ENCODE measurements at places on chromosomes 7 and 10. TPM values are rescaled to one million over a fixed set of nuclear protein-coding genes. Genes with fewer than 3 reads are reported as not detected.

GRCh38 chr10:13470270-13470669 lies 58.5 kb downstream of the BEND7 start:
- DNase-seq: no peak

DNA sequence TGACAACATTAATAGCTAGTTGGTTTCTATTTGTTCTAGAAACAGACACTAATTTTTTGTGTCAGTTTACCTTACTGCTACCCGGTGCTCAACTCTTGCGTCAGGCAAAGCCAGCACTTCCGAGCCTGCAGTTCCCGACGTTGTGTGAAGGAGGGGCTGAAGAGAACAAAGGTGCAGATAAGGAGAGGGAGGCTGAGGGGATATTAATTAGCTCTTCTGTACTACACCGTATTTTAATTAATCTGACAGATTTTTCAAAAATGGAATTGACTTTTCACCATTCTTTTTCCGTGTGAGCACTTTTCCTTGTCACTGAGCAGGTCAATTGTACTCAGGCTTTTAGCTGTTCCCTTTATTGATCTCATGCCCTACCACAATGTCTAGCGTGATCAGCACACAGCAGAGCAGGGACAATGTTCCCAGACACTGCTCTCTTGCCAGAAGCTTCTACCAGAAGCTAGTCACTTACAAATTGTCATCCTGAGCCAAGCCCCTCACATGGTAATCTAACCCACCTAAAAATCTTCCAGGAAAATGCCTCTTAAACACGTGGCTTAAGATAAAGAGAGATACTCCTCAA lies 650.5 kb upstream of the MKI67 start:
- no peak for DNase-seq

DNA sequence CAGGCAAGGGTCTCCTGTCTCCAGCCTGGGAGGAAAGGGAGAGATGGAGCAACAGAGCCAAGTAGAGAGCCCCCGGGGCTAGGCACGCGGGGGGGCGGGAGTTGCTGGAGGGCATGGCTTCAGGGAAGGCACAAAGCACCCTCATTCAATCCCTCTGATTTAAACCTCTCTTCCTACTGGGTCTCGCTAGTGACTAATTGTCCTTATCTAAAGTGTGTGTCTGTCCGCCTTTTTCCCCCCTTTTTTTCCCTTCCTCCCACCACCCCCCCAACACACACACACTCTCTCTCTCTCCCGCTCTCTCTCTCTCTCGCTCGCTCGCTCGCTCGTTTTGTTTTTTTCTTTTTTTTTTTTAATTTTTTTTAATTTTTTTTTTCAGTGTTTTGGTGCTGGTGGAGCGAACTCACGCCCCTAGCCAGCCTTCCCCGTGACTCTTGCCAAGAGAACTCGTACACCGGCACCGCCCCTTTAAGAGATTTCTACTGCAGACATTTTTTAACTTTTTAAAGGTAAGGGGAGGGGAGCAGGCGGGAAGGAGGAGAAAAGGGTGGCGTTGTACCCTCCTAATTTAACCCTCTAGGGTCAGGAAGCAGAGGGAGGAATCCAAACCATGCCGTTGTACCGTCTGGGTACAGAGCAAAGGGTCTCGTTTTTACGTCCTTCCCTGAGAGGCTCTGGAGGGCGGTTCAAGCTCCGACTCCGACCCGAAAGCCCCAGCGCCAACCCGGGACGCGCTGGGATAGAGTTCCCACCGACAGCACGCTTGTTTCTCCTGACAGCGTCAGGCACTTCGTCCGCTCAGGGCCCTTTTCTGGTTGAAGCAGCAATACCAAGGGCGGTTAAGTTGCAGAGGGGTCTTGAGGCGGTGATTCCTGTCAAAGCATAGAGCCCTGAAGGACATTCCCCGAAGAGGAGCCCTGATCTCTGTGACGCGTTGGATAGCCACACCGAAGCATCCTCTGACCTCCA lies at the start of gene HPSE2:
TSS of gene HPSE2 (minus strand) at position 195 of the 969 bp plus-strand sequence.
- no peak for DNase-seq

- DNase-seq: no peak
These were observed 110.7 kb upstream of the FZD8 start for GRCh38 chr10:35752469-35753461.

DNA sequence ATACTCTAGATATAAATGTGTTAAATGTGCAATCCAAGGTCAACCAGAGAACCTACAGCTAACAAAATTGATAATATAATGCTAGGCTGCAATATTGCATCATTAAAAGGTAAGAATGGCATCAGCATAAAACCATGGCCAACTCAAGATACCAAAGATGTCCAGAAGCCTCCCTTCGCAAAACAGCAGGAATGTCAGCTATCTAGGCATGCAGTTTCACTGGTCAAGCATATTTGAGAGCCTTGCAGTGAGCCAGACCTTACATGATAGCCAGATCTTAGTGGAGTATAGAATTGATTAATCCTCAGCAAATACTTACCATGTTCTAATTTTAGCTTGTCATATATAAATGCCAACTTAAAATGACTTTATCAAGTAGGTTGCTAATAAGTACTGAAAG lies 138.8 kb downstream of the ZEB1 start:
- no peak for DNase-seq

DNA sequence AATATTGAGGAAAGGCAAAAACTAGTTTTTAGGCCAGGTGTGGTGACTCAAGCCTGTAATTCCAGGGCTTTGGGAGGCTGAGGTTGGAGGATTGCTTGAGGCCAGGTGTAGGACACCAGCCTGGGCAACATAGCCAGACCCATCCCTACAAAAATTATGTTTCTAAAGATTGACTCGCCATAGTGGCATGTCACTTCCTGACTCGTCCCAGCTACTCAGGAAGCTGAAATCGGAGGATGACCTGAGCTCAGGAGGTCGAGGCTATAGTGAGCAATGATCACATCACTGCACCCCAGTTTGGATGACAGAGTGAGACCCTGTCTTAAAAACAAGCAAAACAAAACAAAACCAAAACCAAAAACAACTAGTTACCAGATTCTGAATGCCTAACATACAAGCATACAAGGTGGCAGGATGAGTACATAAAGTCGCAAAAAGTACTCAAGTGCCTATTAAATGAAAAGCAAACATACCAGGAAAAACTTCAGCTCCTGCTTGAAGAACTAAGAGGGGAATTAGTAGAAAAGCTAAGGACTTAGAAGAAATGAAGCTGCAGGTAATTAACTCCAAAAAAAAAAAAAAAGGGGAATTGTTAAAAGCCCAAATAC lies 14.1 kb downstream of the ZNF398 start:
- DNase-seq: no peak

- no peak for DNase-seq
These were observed 1.2 kb downstream of the SUFU start for GRCh38 chr10:102504976-102505300.

- peak; percentile 81 for DNase-seq
These were observed 23.3 kb downstream of the YAE1 start for GRCh38 chr7:39589323-39590111.

- no peak for DNase-seq
These were observed 29.2 kb upstream of the ELOVL3 start for GRCh38 chr10:102196893-102197292.

GRCh38 chr10:104328896-104329710 lies 9.2 kb downstream of the ITPRIP start:
- peak; percentile 90 for DNase-seq

Gene LRMDA
- total RNA-seq: 1.4 TPM

Gene C10orf90
- not detected for total RNA-seq

Gene SPDYE2
- 0.25 TPM for total RNA-seq

Gene SPDYE8
- total RNA-seq: not detected

Gene CFAP69
- 0.13 TPM for total RNA-seq

Gene PLXNA4
- 5.1 TPM for total RNA-seq

Gene BTBD16
- not detected for total RNA-seq
